CD4-positive, alpha-beta T cell treated with Interleukin-21 for 1 hour (primary cell): ENCODE measurements at places on chromosomes 11 and 22.

DNA sequence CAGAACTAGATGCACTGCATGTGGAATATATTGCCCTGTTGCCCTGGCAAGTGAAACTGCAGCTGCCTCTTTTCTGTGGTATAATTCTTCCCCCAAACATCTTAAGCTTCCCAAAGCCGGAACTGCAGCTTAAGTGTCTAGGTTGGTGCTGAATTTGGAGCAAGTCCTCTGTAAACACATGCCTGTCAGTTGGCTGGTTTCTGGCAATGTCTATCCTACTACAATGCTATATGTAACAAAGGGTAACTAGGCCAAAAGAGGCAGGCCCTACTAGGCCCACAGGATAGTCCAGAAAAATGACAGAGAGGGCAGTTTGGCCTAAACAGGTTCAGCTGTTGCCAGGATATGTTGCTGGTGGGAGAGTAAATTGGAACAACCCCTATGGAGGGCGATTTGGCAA is 27.9 kb downstream of the ASCC2 start:
- DNase-seq, result no peak

DNA sequence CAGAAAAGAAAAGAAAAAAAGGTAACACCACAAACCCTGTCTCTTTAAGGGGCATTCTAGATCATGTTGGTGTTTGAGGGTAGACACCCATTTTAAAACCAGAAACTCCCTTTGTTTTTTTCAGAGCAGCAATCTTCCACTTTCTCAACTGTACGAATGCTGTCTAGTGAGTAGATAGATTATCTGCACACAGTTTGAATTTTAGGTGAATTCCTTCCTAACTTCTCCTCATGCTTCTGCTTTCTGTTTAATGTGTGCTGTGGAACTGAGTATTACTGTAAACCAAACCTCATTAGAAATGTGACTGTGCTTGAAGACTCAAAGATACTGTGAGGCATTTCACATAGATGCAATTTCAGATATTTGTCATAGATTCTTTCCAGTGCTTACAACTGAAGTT is 102.4 kb downstream of the PRMT3 start:
- no peak for DNase-seq

GRCh38 chr11:125494974-125495725 is 915 bp downstream of the FEZ1 start:
- peak; percentile 6 for DNase-seq

DNA sequence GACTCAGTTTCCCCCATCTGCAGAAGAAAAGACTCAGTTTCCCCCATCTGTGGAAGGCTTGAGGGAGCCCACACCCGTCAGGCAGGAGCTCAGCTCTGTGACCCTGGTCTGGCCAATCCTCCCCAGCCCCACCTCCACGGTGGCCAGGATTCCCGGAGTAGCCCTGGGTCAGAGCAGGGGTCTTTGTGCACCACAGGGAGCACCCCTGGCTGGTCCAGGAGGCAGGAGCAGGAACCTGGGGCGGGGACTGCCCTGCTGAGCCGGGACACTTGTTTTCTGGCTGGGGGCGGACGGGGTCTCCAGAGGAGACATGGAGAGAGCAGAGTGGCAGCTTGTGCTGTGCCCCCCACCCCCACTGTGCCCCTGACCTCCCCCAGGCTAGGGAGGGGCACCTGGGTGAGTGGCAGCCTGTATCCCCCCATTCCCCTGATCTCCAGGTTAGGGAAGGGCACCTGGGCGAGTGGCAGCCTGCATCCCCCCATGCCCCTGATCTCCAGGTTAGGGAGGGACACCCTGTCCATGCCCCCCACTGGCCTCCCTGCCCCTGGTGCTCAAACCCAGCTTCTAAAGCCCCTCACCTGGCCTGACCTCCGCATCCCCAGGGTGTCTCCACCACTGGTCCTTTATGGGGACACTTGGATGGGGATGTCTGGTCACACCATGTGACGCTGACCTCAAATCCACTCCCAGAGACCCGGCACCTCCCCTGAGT is 18.8 kb downstream of the IL17REL start:
- DNase-seq, result no peak

- DNase-seq, result peak; percentile 86
Observed at GRCh38 chr22:41822317-41823057, 10.4 kb upstream of the SREBF2 start.

DNA sequence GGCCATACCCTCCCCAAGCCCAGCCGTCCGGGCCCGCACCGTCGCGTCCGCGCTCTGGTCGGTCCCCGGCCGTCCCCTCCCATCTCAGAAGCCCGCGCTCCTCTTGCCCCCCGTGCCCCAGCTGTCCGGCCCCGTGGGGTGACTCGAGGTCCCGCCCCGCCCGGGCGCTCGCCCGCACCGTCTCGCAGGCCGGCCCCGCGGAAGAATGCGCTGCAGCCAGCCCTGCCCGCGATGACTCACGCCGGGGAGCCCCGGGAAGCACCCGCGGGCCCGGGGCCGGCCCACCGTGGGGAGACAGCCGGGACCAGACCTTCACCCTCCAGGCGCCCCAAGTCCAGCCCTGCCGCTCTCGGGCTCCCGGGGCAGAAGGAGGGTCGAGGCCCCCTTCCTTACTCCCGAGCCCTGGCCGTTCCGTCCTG is 320 bp upstream of the PHLDA2 start:
- peak; percentile 34 for DNase-seq

DNA sequence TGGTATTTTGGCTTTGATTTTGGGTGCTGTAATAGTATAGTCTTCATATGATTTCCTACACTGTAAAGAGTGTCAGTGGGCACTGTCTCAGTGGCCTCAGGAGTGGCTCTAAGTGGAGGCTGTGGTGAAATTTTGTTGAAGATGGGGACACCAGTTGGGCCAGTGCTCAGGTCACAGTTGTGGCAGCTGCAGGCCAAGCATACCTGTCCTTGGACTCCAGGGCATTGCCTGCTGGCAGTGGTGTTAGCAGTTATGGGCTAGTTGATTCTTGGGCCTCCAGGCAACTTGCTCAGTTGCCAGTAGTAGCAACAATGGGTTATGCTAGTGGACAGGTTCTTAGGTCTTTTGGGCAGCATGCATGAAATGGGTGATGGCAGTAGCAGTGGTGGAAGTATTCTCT is 39.2 kb upstream of the SLC22A25 start:
- DNase-seq, result no peak

GRCh38 chr22:46710806-46711205 is 27.2 kb downstream of the CERK start:
- DNase-seq, result no peak

- DNase-seq, result no peak
Observed at GRCh38 chr11:77035039-77035438, 841 bp downstream of the B3GNT6 start.

- DNase-seq, result no peak
Observed at GRCh38 chr11:93249459-93250220, 51.8 kb upstream of the SLC36A4 start.

DNA sequence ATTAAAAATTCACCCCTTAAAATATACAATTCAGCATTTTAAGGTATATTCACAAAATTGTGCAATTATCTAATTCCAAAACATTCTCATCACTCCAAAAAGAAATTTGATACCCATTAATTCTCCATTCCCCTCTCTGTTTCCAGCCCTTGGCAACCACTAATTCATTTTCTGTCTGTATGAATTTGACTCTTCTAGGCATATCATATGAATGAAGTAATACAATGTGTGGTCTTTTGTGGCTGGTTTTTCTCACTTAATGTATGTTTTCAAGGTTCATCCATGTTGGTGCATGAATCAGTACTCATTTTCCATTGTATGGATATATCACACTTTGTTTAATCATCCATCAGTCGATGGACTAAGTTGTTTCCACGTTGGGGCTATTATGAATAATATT is 29.0 kb upstream of the ACCSL start:
- no peak for DNase-seq
